ENCODE measurements at places on chromosomes 16 and 17.

GRCh38 chr16:57032931-57033330 lies 43.6 kb downstream of the NLRC5 start:
- DNase-seq: no peak
- no peaks in the 10 kb centered on the region for H3K27me3 ChIP-seq
- no peaks in the 10 kb centered on the region for H3K4me1 ChIP-seq
- H3K4me3 ChIP-seq: no peak overlapping the region

- H3K36me3 ChIP-seq: peaks cover 45% of the 10 kb centered on the region
- no peak overlapping the region for H3K4me3 ChIP-seq
- peak overlapping the region; percentile 86 for H3K27ac ChIP-seq
- H3K4me1 ChIP-seq: peaks cover 45% of the 10 kb centered on the region
- DNase-seq: peak; percentile 84
These were observed 18.4 kb upstream of the MRPS23 start for GRCh38 chr17:57868007-57868909.

DNA sequence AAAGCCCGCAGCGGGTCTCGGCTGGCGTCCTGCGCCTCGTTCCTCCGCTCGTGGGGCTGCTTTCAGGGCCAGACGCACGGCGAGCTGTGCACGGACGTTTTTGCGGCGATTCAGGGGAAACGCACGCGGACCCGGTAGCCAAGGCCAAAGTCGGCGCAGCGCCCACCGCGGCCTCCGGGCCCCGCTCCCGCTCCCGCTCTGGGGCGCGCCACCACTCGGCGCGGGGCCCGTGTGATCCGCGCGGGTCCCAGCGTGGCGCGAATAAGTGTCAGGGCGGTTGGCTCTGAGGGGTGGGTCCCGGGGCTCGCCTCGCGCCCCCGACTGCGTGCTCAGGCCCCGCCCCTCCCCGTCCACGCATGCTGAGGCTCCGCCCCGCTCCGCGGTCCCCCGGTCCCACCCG lies 694 bp upstream of the TBCD start:
- no peaks in the 10 kb centered on the region for H3K36me3 ChIP-seq
- 0 out of 2 replicates have a peak, but pooled peaks cover 6% of the 10 kb centered on the region for H3K4me1 ChIP-seq
- H3K27ac ChIP-seq: no peak overlapping the region
- H3K27me3 ChIP-seq: no peaks in the 10 kb centered on the region
- DNase-seq: no peak

DNA sequence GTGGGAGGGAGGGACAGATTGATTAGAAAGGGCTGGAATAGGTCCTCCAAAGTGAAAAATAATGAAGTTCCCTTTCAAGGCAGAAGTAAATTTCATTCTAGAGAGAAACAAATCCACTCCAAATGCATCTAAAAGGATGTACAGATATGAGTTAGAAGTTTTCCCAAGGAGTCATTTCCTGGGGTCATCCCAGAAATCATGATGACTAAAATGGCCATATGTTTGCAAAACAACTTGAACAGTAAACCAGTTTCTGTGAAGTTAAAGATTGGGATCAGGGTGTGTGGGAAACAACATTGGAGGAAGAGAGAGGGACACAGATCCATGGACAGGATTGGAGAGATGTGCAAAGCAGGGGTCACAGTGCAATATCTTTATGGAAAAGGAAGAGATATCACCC lies 32.5 kb upstream of the ARHGAP44 start:
- no peak for DNase-seq
- H3K27me3 ChIP-seq: peaks cover 6% of the 10 kb centered on the region
- H3K27ac ChIP-seq: no peak overlapping the region
- H3K4me3 ChIP-seq: no peak overlapping the region
- H3K36me3 ChIP-seq: no peaks in the 10 kb centered on the region
- H3K4me1 ChIP-seq: no peaks in the 10 kb centered on the region

DNA sequence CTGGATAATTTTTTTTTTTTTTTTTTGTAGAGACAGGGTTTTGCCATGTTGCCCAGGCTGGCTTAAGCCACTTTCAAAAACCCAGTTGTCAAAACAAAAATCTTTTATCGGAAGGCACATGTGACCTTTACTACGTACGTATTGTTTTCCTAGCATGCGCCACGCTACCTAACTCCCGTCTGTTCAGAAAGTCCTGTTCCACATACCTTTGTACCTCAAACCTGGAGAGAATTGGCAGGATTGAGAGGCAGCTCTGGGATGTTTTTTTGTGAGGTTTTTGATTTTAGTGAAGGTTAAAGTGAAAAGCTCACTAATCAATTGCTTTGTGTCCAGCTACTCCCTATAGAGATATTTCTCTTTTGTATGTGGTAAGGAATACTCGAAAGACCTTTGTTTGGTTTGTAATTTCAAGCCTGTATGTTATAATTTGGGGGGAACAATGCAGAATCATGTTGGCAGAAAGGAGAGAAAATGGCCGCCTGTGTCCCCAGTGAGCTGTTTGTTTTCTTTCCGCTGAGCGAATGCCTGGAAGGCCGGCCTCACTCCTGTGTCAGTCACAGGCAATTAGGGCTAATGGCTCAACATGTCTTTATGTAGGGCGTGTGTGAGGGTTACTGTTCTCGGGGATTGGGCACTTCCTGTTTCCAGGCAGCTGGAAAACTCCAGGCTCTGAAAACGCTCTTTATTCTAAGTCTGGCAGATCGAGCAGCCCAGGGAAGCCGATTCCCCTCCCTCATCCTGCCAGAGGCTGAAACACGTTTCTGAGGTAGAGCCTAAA lies 60.8 kb upstream of the CLEC18A start:
- H3K27ac ChIP-seq: no peak overlapping the region
- H3K4me1 ChIP-seq: no peaks in the 10 kb centered on the region
- no peak overlapping the region for H3K4me3 ChIP-seq

GRCh38 chr16:11848842-11849241 lies 2.5 kb downstream of the RSL1D1 start:
- H3K4me1 ChIP-seq: no peaks in the 10 kb centered on the region
- no peaks in the 10 kb centered on the region for H3K27me3 ChIP-seq
- no peak for DNase-seq
- no peak overlapping the region for H3K4me3 ChIP-seq
- H3K27ac ChIP-seq: no peak overlapping the region

DNA sequence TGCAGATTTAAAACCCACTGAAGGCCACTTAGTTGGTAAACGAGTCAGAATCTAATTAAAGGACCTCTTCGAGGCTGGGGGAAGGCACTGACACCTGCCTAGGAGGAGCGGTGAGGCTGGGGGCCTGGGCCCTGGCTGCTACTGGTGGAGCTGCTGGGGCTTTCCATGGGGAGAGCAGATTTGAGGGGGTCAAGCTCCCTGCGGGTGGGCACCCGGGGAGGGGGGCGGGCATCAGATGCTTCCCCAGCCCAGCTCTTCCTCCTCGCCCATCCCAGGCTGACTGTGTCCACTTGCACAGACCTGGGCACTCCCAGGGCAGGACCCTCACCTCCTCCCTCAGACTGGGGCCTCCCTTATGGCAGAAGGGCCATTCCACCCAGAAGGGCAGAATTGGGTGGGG lies 19.0 kb downstream of the SRCIN1 start:
- H3K27ac ChIP-seq: no peak overlapping the region
- peaks cover 44% of the 10 kb centered on the region for H3K4me1 ChIP-seq
- H3K27me3 ChIP-seq: no peaks in the 10 kb centered on the region
- no peak for DNase-seq
- H3K36me3 ChIP-seq: no peaks in the 10 kb centered on the region
- H3K4me3 ChIP-seq: no peak overlapping the region

DNA sequence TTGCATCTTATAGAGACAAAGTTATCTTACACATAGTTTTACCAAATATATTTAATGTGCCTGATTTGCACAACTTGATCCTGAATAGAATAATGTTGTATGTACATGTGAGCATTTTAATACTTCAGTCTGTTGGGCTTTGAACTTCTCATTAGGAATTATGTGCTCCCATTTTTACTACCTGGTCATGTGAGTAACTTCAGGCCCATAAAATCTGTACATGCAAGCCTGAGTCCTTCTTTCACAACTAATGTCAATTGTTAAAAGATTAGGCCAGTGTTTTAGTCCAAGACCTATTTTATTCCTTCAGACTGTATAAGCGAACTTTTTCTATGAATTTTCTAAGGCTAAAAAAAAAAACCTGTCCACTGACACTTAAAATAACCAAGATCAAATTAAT lies 715.4 kb downstream of the CDH8 start:
- no peak for DNase-seq
- H3K36me3 ChIP-seq: no peaks in the 10 kb centered on the region
- H3K4me3 ChIP-seq: no peak overlapping the region
- H3K4me1 ChIP-seq: no peaks in the 10 kb centered on the region
- H3K27me3 ChIP-seq: no peaks in the 10 kb centered on the region

DNA sequence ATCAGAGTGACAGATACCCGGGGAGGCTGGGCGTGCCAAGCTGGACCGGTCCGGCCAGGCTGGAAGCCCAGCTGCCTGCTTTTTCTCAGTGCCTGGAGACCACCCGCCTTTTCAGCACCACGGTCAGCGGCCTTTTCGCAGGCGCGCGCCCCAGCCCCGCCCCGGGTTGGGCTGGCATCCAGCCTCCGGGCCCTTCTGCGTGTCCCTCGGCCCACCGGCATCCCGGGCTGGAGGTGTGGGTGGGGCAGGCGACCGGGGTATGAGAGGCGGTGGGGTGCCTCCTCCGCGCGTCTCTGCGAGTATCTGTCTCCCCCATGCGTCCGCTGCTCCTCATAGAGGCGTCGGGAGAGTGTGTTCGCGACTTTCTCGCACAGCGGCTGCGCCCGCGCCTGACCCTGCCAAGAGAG lies 102.5 kb downstream of the MRM1 start:
- H3K27me3 ChIP-seq: no peaks in the 10 kb centered on the region
- H3K36me3 ChIP-seq: no peaks in the 10 kb centered on the region
- peak; percentile 37 for DNase-seq
- H3K4me1 ChIP-seq: no peaks in the 10 kb centered on the region
- H3K27ac ChIP-seq: no peak overlapping the region

DNA sequence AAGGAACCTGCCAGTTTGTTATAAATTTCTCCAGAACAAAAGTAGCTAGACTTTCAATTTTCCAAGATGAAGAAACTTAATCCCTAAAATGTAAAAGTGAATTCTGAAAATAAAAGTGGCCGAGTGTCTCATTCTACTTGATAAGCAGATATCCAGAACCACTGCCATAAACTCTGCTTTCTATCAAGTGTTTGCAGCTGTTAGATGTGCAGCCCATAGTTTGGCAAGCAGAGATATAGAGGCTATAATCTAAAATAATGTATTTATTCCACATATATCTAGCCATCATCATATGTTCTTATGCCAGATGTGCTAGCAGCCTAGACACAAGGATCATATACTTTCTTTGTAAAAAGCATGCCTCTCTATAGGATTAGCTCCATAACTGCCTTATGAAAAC lies 14.7 kb upstream of the FBXL20 start:
- H3K4me3 ChIP-seq: no peak overlapping the region
- H3K27me3 ChIP-seq: no peaks in the 10 kb centered on the region
- DNase-seq: no peak
- no peak overlapping the region for H3K27ac ChIP-seq

DNA sequence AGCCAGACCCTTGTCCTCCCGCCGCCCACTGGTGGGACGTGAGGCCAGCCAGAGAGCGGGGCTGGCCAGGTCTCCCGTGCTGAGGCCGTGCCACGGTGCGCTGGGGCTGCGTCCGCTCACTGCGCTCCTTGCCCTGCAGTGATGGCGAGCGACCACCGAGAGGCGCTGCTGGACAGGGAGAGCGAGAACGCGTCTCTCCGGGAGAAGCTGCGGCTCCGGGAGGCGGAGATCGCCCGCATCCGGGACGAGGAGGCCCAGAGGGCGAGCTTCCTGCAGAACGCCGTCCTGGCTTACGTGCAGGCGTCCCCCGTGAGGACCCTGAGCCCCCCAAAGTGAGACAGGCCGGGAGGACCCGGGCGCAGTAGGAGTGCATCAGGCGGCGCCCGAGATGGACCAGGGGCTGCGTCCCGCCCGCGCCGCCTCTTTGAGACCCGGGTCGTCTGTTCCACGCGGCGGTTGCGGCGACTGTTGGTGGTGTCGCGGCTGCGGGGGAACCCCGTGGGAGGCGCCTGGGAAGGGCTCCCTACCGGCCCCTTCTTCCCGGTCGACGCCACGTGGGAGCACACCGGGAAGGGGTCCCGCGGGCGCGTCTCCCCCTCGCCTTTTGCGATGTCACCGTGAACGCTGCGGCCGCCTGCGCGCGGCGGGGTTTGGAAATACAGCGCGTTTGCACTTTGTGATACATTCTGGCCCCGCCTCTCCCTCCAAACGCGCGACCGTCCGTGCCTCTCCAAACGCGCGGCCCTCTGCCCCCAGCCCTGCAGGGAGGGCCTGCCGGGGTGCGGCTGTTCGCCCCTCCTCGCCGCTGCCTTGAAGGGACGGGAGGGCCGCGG lies 792 bp upstream of the RAC3 start:
- no peaks in the 10 kb centered on the region for H3K27me3 ChIP-seq
- DNase-seq: peak; percentile 96
- peak overlapping the region; percentile 50 for H3K4me3 ChIP-seq
- peaks cover 5% of the 10 kb centered on the region for H3K36me3 ChIP-seq

- no peaks in the 10 kb centered on the region for H3K36me3 ChIP-seq
- H3K27ac ChIP-seq: no peak overlapping the region
These were observed 12.0 kb upstream of the DOC2B start for GRCh38 chr17:193426-193810.

GRCh38 chr16:142405-142967 lies 4.0 kb upstream of the NPRL3 start:
- no peaks in the 10 kb centered on the region for H3K27me3 ChIP-seq
- H3K4me1 ChIP-seq: no peaks in the 10 kb centered on the region
- H3K4me3 ChIP-seq: no peak overlapping the region
- DNase-seq: no peak
- no peaks in the 10 kb centered on the region for H3K36me3 ChIP-seq

DNA sequence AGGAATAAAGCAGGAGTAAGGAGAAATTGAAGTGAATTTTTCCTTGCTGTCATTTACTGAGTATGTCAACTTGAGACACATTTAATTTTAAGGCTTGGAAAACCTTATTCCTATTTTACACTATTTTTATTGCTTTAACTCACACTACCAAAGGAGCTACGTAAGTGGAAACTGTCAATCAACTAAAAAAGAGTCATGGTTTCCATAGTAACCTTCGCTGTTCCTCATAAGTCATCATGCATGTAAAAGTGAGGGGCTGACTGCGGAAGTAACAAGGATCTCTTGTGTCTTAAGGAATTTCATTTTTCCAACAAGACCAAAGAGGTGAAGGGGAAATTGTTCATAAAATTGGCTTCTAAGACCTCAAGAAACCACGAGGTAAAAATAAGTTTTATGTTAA lies 516.2 kb upstream of the CA10 start:
- no peaks in the 10 kb centered on the region for H3K27me3 ChIP-seq
- no peaks in the 10 kb centered on the region for H3K4me1 ChIP-seq
- H3K36me3 ChIP-seq: no peaks in the 10 kb centered on the region
- no peak overlapping the region for H3K27ac ChIP-seq
- no peak overlapping the region for H3K4me3 ChIP-seq

Data from SK-N-SH (cell line).